ENCODE measurements at places on chromosomes 12 and 14.

DNA sequence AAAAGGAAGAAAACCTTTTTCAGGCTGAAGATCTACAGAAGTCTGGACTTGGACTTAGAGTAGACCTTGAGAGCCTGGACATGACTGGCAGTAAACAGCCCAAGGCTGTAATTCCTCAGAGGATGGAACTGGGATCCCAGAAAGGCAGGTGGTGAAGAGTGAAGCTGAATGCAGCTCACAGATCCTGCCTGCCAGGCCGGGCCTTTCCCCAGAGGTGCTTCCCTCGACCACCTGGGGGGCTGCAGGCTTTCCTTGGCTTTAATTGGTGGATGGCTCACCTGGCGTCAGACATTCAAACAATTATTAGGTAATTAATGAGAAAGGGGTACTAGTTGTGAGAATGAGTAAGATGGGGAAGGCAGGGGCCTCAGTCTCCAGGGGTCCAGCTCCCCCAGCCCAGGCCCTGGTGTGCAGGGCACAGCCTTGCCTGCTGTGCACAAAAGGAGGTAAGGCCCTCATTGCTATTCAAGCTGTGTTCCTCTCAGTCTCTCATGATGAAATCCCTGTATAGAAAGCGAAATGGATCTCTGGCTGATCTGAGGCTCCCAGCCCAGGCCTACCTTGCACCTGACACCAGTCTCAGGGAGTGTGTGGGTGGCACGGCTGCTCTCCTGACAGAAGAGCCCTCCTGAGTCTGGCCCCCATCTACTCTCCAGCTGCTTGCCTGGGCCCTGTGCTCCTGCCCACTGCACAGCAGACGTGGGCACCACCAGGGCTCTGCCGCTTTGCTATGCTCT, 63.0 kb upstream of the TCL1A start:
- DNase-seq: peak; percentile 72

DNA sequence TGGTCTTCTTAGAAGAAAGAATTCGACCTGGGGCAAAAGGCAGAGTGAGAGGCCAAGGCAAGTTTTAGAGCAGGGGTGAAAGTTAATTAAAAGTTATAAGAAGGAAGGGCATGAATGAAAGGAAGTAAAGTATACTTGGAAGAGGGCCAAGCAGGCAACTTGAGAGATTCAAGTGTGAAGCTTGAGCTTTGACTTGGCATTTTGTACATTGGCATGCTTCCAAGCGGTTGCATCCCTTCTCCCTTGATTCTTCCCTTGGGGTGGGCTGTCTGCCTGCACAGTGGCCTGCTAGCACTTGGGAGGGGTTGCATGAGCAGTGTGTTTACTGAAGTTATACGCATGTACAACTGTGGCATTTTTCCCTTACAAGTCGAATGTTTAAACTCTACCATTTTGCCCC, 74.8 kb upstream of the MGAT4C start:
- DNase-seq: no peak

DNA sequence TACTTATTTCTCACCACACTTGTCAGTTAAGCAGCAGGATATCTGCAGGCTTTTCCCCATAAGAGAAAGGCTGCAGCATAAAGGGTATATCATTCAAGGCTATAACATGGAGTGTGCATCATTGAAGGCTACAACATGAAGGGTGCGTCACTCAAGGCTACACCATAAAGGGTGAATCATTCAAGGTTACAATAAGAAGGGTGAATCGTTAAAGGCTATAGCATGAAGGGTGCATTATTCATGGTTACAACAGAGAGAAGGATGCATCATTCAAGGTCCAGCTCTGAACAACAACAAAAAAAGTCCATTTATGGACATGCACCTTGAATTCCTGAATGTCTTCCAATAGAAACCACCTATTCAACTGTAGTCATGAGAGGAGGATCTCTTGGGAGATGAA, 32.8 kb upstream of the LUM start:
- DNase-seq: no peak

GRCh38 chr14:73744874-73745529, 30.8 kb upstream of the PNMA1 start:
- no peak for DNase-seq

DNA sequence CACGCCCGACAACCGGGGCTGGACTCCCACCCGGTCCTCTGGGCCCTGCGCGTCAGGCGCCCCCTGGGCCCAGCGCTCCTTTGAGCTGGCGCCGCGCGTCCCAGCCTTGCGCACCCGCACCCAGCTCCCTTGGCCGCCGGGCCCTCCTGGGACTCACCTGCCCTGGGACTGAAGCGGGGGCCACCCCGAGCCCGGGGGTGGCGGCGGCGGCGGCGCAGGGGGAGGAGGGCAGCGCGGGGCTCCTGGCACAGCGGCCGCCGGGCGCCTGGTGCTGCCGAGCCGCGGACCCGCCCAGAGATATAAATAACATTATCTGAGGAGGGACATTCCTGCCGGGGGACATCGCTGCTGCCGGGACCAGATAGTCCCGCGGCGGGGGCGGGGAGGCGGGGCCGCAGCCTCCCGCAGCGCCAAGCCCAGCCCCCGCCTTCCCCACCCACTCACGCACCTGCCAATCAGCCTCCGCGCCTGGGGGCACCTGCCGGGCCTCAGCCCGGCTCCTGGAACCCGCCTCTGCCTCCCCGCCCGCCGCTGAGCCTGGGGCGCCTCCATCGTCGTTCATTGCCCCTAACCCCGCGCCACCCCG, at the start of gene SPTB:
Gene SPTB (minus strand): TSS at position 273 of the 586 bp plus-strand sequence. CDS start 56,813 bp downstream, outside the sequence.
- peak; percentile 82 for DNase-seq

DNA sequence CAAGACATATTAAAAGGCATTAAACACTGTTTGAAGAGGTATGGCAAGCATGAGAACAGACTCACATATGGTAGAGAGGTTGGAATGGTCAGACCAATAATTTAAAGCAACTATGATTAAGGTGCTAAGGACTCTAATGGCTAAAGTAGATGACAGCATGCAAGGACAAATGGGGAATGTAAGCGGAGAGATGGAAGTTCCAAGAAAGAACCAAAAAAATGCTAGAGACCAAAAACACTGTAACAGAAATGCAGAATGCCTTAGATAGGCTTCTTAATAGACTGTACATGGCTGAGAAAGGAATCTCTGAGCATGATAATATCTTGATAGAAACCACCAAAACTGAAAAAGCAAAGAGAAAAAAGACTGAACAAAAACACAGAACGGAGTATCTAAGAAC, 77.4 kb downstream of the RIN3 start:
- DNase-seq: no peak

- DNase-seq: no peak
These were observed 273.4 kb upstream of the SLC16A7 start for GRCh38 chr12:59322473-59322872.

DNA sequence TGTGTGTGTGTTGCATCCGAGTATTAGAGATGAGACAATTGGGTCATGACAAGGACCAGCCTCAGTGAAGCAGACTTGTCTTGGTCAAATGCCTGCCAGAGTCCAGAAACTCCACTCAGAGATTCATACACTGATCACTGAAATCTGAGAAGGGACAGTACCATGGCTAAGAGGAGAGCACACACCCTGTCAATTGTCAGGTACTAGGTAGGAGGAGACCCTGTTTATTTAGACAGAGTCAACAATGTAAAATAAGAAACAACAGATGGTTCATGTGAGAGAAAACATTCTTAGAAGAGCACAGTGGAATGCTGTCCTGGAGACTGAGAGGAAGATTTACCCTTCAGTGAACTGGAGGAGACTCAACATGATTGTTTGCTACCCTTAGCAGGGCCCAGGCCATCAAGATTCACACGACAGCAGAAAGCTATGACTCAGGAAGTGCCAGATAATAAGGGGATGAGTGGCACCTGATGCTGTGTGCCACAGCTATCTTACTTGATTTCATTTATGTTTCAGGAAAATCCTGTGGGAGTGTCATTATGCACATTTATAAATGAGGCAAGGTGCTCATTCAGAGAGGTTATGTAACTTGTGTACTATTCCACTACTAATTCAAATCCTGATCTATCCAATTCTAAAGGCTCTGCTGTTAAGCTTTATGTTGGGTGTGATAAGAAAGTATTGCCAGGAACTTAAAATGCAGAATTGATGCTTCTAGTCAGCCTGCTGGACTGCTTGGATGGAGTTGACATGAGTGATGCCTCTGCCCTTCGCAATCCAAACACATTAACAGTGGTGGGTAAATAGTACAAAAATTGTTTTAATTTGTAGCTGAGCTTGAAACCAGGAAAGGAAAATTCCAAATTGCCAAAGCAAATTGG, 136.6 kb upstream of the NEDD1 start:
- DNase-seq: no peak

DNA sequence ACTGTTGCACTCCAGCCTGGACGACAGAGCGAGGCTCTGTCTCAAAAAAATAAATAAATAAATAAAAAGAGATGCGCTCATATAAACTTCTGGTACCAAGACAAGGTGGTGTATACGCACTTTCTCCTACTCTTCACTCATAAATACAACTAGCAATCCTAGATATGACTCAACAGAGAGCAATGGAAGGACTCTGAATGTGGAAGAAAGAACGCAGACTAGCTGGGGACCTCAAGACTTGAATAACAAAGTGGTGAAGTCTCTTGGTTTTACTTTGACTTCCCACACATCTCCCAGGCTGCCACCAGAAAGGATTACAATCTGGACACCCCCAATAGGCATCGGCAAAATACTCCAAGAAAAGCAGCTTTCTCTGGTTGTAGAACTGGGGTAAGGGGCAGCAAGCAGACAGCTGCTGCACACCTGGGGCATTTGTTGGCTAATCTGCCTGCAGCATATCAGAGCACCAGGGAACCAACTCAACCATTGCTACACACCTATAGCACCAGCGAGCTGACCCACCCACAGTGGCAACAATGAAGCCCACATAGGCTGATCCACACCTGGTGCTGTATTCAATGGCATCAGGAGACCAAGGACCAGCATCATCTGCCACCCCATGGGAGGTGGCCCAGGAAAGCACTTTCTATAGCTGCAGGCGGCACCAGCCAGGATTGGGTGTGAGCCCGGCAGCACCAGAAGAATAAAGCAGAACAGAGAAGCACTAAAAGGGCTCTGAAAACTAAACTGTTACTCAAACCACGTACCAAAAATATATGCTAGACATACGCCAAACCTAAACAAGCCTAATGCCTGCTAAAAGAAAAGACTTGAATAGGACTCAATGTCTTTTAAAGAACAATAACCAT, 1231.7 kb upstream of the TMEM132C start:
- no peak for DNase-seq

DNA sequence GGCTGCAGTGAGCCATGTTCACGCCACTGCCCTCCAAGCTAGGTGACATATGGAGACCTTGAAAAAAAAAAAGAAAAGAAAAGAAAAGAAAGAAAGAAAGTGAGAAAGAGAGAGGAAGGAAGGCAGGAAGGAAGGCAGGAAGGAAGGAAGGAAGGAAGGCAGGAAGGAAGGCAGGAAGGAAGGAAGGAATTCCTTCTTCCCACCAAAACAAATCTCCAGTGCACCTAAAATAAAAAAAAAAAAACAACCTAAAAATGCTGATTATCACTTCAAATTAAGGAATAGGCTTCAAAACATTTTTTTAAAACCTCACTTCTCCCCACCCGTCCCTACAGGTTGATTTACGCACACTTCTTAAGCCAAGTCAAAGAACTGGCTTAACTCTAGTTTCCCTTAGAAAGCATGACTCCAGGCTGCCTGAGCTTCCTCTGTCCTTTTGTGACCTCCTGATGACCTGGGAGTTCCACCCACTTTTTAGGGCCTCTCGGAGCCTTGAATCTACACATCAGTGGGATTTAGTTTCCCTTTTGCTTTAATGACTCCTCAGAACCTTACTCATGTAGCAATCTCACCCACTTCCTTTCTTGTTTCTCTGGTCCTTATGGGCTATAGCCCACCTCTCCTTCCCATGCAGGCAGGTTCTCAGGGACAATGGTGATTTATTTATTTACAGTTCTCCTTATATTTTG, 18.6 kb downstream of the DUSP6 start:
- DNase-seq: no peak

- no peak for DNase-seq
These were observed 76.9 kb upstream of the REP15 start for GRCh38 chr12:27619308-27619707.

- DNase-seq: no peak
These were observed 4.9 kb upstream of the SMAGP start for GRCh38 chr12:51275088-51275487.

DNA sequence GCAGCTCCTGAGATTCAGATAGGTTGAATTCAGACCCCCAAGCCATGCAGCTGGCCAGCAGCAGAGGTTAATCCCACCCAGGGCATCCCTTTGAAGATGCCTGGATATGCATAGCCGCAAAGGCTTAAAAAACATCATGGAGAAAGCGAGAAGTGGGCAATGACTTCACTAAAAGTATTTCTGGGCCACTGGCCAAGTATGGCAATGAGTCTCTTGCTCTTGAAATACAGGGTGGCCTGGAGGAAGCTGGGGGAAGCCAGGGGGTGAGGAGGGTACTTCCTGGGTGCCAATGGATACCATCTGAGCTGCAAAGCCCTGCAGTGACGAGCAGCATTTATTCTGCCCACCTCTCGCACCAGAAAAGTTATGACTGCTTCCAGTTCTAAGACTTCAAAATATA, 539.3 kb upstream of the TBX3 start:
- DNase-seq: no peak

DNA sequence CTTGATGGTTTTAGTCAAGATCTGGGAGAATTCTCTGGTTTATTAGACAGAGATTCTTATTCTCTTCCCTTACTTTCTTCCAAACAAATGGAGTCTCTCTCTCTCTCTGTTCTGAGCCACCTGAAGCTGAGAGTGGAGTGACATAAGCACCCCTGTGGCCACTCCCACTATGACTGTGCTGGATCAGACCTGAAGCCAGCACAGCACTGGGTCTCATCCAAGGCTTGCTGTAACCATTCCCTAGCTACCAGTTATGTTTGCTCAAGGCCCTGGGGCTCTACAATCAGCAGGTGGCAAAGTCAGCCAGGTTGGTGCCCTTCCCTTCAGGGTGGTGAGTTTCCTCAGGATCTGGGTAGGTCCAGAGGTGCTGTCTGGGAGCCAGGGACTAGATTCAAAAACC, 568.5 kb downstream of the AACS start:
- no peak for DNase-seq

DNA sequence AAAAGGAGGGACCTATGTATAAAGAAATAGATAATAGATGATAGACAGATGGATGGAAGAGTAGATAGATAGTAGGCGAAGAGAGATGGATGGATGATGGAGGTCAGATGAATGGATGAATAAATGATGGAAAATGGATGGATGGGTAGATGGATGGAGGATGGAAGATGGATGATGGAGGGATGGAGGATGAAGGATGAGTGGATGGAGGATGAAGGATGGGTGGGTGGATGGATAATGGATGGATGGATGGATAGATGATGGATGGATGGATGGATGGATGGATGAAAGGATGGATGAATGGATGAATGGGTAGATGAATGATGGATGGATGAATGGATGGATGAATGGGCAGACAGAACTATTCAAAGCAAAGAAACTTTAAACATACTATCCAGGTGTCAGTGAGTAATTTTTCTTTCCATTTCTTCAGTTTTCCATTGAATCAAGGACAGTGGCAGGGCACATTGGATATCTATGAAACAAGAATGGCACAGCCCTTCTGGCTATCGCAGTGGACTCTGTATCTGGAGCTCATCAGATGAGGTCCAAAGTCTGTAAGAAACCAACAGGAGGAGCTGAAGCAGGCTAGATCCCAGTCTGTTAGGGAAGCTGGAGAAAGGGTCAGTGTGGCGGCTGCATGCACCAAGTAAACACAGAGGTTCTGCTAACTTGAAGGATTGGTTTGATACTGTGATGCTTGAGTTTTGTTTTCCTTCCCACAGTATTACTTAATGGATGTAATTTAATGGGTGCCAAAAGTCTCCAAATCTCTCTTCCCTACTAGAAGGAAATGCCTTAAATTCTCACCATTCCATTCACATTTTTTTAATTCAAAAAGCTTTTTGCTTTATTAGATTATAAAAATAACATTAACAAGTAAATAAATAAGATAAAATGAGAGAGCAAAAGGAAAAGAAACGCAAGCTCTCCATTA, 18.1 kb upstream of the MED13L start:
- DNase-seq: no peak

Data from NCI-H2107 (cell line).